ENCODE measurements at places on chromosomes 4 and X. TPM values are rescaled to one million over a fixed set of nuclear protein-coding genes. Genes with fewer than 3 reads are reported as not detected.

The CSN1S1 gene
- total RNA-seq: not detected

The MAGEA3 gene
- not detected for total RNA-seq

The KLHL34 gene
- total RNA-seq: not detected

The SLC4A4 gene
- total RNA-seq: 8.5 TPM

The GABRA4 gene
- not detected for total RNA-seq

The SOX3 gene
- not detected for total RNA-seq
